ENCODE measurements at places on chromosomes 12 and 14.

GRCh38 chr12:81005606-81006005 lies 67.9 kb upstream of the LIN7A start:
- no peak for DNase-seq

- DNase-seq, result peak; percentile 35
Measured at GRCh38 chr12:116542345-116542956, 16.7 kb upstream of the MAP1LC3B2 start.

- DNase-seq, result peak; percentile 62
Measured at GRCh38 chr12:111766608-111767361, at the start of gene ALDH2. ALDH2 (plus strand) TSS chr12:111766933; CDS start chr12:111766983, 50 bp downstream.

GRCh38 chr12:108597559-108598471 lies at the start of gene TMEM119:
TMEM119 (minus strand) TSS chr12:108598084; CDS start chr12:108592383, 5,701 bp downstream.
- DNase-seq, result no peak

- DNase-seq, result no peak
Measured at GRCh38 chr14:68817506-68818212, 24.8 kb upstream of the ZFP36L1 start.

DNA sequence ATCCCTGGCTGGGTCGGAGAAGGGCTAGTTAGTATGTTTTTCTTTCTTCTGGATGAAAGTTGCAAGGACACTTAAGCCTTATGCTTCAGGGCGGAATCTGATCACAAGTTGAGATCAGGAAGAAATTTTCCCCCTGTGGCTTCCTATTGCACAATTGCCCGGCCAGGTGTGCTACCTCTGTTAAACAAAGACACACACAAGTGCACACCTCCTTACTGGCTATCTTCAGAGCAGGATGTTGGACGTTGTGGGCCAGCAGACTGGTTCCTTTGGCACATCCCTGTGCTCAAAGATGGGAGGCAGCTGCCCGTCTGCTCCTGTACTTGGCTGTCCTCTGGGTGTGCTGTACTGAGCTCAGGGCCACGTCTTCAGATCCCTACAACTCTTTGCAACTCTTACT lies 19.1 kb downstream of the ETV6 start:
- DNase-seq, result no peak

- DNase-seq, result no peak
Measured at GRCh38 chr12:82877963-82878362, 191.3 kb downstream of the TMTC2 start.

- no peak for DNase-seq
Measured at GRCh38 chr12:122887819-122888212, 8.1 kb downstream of the VPS37B start.

DNA sequence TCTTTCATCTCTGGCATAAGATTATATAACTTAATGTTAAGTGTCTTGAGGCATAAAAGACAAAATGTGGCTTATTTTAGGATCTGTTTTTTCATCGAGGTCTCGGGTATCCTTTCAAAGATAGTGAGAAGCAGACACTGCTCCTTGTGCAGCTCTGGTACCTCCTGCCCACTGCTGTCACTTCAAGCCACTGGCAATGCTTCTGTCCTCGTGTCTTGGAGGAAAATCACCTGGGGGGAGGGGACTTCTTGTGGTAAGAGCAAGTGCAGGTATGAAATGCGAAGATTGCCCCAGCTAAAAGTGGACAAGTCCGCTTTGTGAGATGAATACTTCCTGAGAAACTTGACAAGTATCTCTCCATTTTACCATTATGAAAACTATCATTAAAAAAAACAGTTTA lies 37.8 kb upstream of the DYNC1H1 start:
- no peak for DNase-seq

GRCh38 chr14:67410313-67410712 lies 1.7 kb downstream of the PLEK2 start:
- no peak for DNase-seq

DNA sequence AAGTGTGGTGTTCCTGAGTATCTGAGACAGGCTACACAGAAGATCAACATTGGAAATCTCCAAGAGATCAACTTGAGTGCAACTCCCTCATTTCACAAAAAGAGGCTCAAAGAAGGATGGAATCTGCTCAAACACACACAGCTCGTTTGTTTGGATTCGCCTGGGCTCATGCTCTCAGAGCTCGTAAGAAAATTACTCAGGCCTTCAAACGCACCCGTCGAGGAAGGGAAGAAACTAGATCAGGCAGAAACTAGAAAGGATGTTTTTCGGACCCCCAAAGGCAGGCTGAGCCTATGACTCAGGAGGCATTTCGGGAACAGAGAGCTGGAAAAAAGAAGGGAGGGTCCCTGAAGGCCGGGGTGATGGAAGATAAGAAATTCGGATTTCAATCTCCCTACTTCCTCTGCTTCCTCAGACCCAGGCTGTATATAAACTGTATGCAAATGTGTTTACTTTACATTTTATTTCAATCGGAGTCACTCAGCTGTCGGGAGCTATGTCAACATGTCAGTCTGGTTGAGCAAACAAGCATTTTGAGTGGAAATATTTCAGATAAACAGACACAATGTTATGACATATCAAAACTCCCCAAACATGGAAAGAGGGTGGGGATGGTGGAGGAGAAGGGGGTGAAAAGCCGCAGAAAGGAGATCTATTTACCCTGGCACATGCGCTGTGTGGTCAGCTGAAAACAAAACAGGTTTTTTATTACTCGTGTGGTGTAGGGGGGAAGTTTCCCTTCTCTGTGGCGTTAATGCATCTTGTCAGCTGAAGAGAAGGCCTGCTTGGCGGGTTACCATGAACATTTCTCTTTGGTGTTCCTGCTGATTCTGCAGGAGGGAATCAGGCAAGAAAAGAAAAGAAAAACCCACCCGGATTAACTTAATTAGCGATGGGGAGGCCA lies 129.1 kb upstream of the TBX3 start:
- DNase-seq, result no peak

DNA sequence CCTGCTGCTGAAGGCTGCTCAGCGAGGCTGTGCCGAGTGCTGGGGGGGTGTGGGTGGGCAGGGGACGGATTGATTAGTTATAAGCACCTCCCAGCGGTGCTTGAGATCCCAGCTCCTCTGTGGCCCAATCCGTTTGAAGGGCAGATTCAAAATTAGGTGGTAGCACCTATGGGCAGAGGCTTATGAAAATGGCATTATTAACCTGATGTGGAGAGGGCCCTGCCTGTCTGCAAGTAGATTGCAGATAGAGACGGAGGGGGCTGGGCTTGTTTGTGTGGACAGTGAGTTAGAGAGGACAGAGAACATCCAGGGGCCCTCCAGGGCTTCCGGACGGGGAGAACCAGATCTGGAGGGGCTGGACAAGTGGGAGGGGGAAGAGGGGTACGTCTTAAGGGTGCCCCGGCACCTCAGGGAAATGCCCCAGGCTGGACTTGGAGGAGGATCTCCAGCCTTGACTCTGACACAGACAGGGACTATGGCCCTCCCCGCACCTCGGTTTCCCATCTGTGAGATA lies at the start of gene RTL1:
RTL1 (minus strand) TSS at position 51 of the 514 bp plus-strand sequence. CDS start 18,934 bp downstream, outside the sequence.
- no peak for DNase-seq

- DNase-seq, result no peak
Measured at GRCh38 chr12:57237596-57237931, 8.1 kb downstream of the SHMT2 start.

DNA sequence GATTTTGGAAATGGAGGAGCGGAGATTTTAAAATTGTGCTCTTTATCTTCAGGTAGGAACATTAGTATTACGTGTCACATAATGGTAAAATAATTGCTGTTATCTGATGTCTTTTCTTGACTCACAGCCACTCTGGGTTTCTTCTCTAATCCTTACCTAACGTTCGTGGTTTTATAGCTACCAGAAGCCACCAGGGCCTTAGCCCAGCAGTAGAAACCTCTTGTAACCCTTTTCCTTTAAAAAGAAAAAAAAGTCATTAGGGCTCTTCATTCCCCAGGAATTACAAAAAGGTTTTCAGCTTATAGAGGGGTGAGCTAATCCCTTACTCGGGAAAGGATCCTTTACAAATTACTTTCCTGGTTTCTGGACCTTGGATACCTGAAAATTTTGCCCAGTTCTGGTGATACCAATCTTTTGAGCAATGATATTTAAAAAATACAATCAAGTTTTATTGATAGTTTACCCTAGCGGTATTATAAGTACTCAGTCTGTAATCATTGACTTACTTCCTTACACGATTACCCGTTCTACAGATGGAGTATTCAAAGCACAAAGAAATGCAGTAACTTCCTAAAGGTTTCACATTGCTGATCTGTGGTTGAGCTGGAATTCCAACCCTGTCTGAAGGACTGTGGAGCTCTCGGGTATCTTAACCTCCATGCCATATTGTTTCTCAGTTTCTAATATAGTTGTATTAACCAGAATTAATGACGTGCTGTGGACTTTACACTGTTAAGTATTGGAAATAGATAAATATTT lies 1.6 kb downstream of the GABARAPL1 start:
- peak; percentile 97 for DNase-seq

GRCh38 chr12:132121283-132121682 lies 22.8 kb downstream of the DDX51 start:
- DNase-seq, result no peak

DNA sequence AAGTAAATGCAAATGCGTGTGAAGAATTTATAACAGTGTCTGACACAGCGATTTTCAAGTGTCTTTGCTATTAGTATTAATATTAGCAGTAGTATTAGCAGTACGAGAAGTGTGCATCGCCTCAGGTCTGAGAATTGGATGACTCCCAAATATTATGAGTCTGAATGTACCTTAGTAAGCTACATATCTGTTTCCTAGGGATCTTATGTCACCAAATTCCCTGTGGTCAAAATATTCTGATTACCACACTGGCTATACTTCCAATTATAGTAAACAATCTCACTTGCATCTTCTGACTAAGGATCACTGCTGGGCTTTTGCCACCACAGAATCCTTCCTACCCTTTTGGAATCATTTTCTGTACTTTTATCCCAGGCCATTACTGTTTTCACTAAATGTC lies 396.0 kb upstream of the MIS18BP1 start:
- DNase-seq, result no peak

- DNase-seq, result peak; percentile 91
Measured at GRCh38 chr12:52023182-52023975, 16.6 kb downstream of the TAMALIN start.

- DNase-seq, result peak; percentile 11
Measured at GRCh38 chr14:22190411-22191191, 398.4 kb downstream of the DAD1 start.

GRCh38 chr12:52056801-52057637 lies 5.8 kb downstream of the NR4A1 start:
- DNase-seq, result no peak

DNA sequence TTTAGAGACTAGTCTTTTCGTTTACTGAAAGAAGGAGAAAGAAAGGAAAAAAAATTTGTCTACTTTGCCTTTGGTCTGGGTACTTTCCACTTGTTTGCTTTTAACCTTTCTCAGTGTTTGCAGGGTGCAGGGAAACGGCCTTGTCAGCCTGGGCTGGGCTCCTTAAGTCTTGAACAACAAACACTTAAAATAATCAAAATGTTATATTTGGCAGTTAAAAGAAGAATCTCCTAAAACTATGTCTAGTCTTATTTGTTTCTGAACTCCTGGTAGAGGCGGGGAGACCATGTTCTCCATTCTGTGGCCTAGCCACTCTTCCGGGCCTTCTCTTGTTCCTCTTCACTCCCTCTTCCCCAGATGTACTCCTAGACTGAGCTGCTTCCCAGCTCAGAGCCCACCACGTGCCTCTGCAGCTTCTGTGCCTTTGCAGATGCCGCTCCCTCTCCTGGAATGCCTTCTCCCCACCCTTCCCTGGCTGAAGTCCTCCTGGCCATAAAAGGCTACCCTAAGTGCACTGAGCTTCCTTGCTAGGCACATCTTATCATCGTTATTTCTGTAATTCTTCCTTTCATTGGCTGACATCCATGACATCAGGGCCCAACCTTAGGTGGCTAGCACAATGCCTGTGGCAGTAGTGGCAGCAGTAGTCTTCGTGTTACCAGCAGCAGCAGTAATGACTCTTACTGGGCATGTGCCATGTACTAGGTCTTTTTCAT lies 432.9 kb downstream of the ZFP36L1 start:
- no peak for DNase-seq

DNA sequence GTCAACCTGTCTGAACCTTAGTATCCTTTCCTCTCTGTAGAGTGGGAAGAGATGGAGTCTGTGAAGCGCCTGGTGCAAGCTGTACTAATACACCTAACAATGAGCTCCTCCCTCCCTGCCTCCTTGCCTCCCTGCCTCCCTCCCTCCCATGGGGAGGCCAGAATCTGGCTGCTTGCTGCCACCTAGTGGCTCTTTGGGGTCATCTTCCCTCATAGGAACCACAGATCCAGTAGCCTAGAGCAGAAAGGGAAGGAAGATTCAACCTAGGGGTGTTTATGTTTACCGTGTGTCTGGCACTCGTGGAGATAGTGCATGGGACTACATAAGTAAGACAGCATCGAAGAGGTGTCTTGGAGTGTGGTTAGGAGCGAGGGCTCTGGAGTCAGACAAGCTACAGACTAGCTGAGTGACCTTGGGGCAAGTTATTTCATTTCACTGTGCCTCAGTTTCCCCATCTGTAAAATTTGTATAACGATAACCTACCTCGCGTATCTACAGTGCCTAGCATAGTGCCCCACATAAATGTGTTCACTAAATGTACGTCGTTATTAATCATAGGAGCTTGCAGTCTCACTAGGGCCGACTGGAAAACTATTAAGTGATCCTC lies 35.5 kb upstream of the TSPAN9 start:
- peak; percentile 92 for DNase-seq

DNA sequence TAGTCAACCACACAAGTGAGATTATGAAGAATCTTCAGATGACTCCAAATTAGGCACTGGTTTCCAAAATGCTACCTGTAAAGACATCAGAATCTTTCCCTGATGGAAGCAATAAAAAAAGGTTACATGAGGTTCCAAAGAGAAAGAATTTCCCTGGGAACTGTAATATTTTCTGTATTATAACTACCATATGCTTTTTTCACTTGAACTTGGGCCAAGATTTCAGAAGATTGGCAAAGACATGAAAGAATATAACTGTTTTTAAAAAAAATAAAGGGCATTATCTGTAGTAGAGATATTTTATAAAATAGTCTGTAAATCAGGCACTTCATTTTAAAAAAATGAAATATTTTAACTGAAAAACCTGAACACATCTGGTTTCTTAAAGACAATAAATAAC lies 12.9 kb downstream of the HECTD1 start:
- no peak for DNase-seq

- no peak for DNase-seq
Measured at GRCh38 chr12:5723071-5723470, 222.0 kb downstream of the ANO2 start.

DNA sequence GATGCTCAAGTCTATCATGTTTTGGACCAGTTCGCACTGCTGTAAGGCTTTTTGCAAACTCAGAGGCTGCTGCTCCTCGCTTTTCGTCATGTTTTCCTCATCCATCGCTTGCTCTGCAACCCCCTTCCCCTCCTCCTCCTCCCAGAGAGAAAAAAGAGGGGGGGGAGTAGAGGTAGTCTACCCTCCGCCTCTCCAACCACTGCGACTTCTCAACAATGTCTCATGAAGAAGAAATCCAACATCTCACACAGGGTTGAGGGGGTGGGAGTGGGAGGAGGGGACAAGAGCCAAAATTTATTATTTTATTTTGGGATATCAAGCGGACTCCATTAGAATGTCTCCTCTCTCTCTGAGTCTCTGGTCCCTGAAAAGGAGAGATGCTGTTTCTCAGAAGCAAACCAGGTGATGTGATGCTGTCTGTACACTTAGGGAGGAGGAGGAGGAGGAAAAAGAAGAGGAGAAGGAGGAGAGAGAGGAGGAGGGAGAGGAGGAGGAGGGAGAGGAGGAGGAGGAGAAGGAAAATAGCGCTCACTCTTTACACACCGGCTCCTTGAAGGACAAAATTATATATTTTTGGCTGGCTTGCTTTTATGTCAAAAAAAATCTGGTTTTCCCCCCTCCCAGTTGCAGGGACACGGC lies 520 bp downstream of the KSR2 start:
- DNase-seq, result no peak

GRCh38 chr14:39322807-39323206 lies 89.1 kb downstream of the MIA2 start:
- DNase-seq, result no peak

GRCh38 chr12:4240161-4240783 lies 33.3 kb upstream of the CCND2 start:
- no peak for DNase-seq
